ENCODE measurements at places on chromosomes 7 and 10.

GRCh38 chr7:100435401-100436304, 644 bp downstream of the PPP1R35 start:
- DNase-seq: peak; percentile 46

DNA sequence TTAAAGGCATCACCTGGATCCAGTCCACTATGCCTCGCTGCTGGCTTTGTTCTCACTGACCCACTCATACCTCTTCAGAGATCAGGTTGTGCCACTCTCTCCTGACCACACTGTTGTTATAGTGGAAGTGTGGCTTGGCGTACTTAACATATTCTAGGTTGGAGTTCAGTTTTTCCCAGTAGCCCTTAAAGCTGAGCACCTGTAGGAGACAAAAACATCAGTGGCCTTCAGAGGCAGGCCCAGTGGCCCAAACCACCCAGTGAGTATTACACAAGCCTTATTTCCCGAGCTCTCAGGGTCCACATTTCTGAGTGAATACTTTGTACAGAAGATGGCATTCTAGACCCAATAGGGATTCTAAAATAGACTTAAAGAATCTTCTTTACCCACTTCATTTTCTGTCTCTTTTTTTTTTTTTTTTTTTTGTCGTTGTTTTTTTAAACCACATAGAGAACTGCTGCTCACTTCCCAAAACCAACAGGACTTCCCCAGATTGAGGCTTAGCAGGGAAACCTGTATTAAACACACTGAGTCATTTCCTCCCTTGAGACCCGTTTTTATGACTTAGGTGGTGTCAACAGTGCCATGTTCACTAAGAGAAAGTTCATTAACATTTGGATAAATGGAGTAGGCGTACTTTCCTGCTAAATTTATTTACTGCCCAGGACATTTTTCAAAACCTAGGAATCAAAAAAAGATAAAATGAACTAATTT, 85.8 kb downstream of the GSAP start:
- peak; percentile 77 for DNase-seq

- no peak for DNase-seq
These were observed 151.8 kb downstream of the SFMBT2 start for GRCh38 chr10:7258948-7259523.

DNA sequence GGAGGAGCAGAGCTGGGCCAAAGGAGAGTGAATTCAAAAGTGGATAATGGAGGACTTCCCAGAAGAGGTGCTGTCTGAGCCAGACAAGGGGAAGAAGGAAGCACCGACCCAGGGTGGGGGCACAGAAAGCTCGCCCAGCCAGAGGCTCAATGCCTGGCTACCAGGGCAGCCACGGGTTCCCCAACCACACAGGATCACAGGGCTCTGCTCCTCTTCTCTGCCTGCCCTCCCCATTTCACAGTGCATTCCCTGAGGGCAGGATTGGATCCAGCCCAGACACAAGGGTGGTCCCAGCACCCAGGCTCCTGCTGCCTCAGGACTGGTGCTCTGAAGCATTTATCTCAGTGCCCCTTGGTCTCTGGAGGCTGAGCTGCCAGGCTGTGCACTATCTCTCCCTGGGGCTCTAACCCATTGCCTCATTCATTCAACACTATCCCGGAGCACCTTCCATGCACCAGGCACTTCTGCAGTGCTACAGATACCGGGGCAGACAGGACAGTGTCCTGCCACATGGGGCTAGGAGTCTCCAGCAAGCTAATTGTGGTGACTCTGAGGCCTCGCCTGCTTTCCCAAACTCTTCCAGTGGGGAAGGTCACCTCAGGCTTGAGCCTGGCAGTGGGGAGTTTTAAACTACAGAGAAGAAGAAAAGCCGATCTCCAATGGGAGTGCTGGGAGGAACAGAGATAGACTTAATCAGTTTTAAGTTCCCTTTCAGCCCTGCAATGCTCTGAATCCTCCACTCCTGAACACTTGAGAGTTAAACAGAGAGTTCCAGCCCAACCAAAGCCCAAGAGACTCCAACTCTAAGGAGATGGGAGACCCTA, 201.8 kb upstream of the ZMIZ1 start:
- no peak for DNase-seq

DNA sequence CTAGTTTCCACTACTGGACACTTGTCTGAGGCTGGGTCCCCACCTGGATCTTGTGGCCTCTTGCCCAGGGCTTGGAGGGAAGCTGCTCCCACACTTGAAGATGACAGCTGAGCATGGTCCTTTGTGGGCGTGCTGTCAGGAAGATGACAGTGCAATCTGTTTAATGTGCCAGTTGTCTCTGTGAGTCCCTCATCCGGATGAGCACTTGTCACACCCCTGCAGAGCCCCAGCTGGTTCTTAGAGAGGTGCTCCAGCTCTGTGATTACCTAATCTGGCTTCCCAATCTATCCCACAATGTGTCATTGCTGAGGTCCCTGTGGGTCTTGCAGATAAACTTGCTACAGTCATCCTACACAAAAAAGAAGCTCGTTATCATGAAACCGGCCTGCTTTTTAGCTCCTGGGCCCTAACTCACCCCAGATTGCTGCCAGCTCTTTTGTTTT, 34.8 kb upstream of the CCSER2 start:
- no peak for DNase-seq

DNA sequence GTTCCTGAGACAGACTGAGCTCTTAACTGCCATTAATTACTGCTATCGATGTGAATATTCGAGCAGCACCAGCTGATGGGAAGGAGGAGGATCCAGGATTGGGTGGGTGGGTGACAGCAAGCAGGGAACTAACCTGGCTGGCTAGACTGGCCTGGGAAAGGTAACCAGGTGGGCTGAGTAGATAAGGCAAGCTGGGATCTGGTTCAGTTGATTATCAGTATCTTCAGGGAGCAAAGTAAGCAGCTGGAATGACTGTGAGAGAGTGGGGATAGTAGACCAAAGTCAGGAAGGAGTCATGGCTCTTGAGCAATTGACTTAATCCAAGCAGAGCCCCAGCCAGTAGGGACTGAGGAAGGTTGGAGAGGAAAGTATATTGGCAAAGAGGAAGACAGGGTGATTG, 46.9 kb upstream of the KMT2E start:
- no peak for DNase-seq

DNA sequence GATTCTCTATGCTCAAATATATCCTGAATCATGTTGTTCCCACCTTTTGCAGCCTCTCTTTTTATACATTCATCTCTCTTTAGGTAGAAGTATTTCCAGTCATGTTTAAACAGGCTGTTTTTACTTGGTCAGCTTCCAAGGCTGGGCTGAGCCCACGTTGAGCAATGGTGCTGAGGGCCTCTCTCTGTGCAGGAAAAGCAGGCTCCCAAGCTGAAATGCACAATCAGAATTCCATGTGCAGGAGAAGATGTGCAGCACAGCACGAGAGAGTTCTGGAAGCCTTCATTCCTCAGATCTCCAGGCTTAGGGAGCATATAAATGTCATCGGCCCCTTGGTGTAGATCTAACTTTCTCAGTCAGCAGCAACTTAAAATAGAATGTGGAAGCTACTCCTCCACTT, 588.5 kb downstream of the TNS3 start:
- DNase-seq: peak; percentile 44

DNA sequence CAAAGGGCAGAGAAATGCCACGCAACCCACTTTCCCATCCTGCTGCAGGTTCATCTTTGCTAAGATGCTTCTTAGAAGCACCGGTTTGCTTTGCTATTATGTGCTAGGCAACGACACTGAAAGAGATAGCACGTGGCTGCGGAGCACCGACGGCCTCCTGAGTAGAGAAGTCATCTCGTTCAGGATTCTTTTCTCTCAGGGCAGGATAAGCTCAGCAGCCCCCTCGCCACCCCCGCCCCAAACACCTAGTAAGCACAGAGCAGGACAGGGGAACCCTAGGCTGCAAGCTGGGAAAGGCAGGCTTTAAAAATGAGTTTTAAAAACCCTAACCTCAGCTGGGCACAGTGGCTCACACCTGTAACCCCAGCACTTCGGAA, 15.0 kb downstream of the ASB13 start:
- no peak for DNase-seq

- DNase-seq: no peak
These were observed 88.4 kb downstream of the KIAA1549 start for GRCh38 chr7:138892812-138893211.

DNA sequence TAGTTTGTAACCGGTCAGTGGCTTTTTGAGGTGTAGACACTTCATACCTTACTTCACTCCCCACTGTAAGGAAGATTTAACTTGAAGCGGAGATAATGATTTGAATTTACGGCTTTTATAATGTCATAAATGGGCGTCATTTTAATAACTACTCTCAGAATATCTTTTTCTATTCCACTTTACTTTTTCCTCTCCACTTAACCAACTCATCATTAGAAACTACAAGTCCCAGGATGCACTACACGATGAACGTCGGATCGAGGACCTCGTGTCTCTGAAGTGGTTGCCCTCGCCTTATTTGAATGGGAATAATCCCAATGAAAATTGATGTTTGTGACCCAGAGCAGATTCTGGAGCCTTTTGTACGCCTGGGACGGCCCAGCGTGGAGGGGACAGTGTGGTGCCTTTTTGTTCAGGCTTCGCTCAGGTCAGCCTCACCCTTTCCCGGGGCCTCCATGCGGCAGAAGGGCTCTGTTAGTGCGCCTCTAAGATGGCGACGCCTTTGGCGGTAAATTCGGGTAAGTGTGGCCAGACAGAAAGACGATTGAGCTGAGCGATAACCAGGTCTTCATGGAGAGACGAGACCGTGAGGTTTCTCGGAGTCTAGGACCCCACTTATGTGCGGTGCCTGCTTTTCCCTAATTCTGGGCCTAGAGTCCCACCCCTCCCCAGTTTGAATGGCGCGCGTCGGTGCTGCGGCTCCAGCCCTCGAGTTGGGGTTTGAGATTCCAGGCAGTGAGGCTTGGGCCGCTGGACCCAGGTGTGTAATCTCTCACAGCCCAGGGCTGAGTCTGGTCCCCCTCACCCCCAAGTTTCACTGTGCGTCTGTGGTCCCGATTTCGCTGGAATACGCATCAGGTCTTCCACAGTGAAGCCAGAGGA, at the start of gene NUP205:
Gene NUP205, plus strand, starts transcription at position 463 of the 882 bp plus-strand sequence. Its CDS starts 28 bp downstream, at position 491.
- DNase-seq: peak; percentile 79

DNA sequence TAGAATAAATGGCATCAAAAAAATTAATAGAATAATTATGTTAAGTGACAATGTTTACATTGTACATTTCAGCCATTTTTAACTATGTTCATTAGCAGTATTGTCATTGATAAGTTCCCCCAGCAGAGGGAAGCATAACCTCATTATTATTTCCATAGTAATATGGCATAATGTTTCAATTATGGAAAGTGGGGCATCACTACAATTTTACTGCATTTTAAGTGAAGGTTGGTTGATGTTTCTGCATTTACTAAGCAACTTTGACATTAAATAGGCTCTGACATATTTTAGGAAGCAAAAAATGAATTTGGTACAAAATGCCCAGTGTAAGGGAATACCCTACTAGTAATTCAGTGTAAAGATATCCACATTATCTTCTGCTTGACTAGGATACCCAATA, 218.3 kb downstream of the SEMA3A start:
- DNase-seq: peak; percentile 17

- DNase-seq: no peak
These were observed 35.6 kb upstream of the PDLIM1 start for GRCh38 chr10:95326396-95326795.

DNA sequence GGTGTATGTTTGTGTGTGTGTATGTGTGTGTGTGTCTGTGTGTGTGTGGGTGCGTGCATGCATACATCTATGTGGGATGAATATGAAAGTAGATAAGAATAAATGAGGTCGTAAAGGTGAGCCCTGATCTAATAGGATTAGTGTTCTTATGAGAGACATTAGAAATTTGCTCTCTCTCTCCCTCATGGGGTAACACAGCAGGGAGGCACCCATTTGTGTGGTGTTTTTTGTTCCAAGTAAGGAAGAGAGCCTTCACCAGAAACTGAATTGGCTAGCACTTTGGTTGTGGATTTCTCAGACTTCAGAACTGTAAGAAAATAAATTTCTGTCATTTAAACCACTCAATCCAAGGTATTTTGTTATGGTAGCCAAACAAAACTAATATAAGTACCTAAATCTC, 353.7 kb upstream of the CHRM2 start:
- DNase-seq: no peak

DNA sequence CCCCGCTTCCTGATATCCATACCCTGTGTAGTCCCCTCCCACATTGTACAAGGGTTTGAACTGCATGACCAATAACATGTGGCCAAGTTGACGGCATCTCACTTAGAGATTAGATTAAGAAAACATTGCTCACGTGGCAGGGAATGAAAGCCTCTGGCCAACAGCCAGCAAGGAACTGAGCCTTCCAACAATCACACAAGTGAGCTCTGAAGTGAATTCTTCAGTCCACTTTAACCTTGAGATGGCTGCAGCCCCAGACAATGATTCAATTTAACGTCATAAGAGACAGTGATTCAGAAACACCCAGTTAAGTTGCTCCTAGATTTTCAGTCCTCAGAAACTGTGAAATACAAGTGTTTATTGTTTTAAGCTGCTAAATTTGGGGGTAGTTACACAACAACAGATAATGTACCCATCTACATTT, 165.9 kb upstream of the PLXNA4 start:
- peak; percentile 57 for DNase-seq

GRCh38 chr7:8386926-8387550, 46.4 kb upstream of the NXPH1 start:
- DNase-seq: no peak

DNA sequence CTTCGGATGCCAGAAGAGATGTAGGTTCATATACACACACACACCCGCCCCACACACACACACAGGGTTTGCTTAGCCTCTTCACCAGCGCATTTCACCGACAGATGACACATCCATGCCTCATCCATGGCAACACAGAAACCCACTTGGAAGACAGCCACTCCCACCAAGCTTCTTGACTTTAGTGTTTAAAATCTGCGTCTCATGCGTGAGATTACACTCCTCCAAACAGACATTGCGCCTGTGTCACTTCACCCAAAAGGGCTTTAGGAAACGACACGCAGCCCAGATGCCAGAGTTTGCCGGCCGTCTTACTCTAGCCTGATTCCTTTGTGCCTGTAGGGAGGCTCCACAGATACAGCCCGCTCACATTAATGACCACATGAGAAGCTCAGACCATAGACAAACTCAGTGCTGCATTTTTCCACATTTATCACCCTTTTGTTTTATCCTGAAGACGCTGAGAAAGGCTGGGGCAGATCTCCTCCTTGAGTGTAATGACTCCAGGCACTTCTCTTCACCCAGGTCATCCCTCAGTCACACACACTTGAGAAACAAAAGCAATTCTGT, 73.8 kb downstream of the DIP2C start:
- DNase-seq: peak; percentile 41

GRCh38 chr10:132129431-132129830, 57.3 kb upstream of the DPYSL4 start:
- DNase-seq: no peak

DNA sequence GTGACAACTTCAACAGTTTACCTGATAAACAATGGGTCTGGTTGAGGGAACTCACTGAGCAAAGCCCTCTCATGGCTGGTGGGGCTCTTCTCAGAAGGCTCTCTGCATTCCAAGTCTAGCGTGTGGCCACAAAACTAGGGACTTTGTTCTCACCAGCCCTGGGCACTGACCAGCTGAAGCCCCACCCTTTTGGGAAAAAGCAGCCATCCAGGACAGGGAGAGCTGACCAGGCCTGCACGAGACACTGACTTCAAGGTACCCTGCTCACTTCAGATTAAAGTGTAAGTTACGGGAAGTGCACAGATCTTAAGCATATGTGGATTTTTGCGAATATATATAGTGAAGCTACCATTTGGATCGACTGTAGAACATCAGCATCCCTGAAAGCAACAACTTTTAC, 67.4 kb upstream of the LRRC4 start:
- no peak for DNase-seq

- DNase-seq: peak; percentile 12
These were observed 64.3 kb downstream of the MYL10 start for GRCh38 chr7:101564778-101565211.

GRCh38 chr10:133359972-133360610, 2.3 kb upstream of the FUOM start:
- no peak for DNase-seq
